ENCODE measurements at places on chromosomes 6 and 20.

GRCh38 chr6:24568683-24569082 lies 73.9 kb downstream of the ALDH5A1 start:
- no peak for DNase-seq

DNA sequence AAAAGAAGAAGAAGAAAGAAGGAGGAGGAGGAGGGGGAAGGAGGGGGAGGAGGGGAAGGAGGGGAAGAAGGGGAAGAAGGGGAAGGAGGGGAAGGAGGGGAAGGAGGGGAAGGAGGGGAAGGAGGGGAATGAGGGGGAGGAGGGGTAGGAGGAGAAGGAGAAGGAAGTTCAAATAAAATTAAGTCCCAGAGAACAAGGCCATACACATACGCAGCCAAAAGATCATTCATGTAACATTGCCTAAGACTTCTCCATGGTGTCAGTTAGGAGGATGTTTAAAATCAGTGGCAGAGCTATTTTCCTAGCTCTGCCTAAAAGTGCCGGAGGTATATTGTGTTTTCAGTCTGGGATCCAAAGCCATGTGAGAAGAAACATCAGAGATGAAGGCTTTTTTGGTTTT lies 75.8 kb downstream of the PLCB4 start:
- DNase-seq = no peak

DNA sequence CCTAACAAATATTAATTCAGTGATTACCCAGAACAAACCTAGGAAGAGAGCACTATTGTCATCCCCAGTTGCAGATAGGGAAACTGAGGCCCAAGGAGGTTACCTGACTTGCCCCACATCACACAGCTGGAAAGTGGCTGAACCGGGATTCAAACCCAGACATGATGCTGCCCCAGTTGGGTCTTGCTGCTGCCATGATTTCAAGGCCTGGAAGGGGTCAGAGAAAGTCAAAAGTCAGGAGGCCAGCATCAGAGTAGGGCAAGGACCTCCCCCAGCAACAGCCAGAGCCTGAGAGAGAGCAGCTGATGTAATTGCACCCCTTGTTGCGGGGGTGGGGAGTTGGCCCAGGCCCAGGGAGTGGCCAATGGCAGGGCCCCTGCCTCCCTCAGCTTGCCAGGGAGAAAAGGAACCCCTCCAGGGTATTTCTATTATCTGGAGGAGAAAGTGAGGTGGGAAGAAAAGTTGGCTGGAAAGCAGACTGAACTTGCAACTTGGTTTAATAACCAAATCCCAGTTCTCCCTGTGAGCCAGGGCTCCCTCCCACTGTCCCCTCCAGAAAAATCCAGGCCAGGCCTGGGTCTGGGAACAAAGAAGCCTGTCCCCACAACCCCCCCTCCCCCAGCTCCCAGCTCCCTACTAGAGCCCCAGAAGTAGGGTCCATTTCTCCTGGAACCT lies 83.6 kb downstream of the MRPL14 start:
- DNase-seq = no peak

DNA sequence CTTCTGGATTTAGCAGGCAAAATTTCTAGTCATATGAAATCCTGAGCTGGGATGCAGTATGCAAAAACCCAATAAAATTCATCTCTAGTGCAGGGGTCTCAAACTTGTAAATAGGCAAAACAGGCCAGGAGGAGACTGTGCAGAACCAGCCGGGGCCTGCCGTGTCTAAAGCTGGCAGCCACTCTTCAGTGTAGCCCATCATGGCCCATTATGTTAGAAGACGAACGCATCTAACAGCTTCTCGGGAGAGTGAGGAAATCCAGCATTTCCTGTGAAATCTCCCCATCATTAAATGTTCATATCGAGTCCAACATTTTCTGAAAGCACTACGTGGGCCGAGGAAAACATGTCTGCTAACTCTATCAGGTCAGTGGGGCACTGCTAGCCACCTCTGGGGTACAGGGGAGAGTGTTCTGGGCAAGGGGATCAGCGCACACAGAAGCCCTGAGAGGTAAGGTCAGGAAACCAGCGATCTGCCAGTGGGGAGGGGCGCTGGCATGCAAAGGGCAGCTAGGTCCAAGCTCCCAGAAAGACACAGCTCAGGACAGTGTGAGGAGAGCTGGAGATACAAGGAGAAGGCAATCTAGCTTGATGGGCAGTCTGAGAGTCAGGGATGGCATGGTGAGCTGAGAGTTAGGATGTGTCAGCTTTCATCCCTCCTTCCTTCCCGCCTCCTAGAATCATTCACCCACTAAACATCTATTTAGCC lies 144.2 kb downstream of the PREX1 start:
- DNase-seq = no peak

DNA sequence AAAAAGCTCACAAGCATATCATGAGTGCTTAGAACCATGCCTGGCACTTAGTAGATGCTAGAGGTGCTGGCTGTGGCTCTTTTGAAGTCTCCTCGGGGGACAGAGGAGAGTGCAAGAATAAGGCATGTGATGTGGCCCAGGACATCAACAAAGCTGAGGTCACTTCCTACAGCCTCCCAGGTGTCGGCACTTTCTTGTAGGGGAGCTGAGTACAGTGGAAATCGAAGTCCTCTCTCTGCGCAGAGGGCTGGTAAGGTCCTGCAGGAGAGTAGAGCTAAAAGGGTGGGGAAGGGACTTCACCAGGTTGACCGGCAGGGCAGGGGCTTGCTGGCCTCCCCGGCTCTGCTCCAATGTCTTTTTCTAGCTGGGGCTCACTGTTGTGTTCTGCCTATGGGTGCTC lies 11.2 kb downstream of the SLC13A3 start:
- no peak for DNase-seq

GRCh38 chr6:170371080-170371479 lies 64.5 kb downstream of the FAM120B start:
- no peak for DNase-seq

DNA sequence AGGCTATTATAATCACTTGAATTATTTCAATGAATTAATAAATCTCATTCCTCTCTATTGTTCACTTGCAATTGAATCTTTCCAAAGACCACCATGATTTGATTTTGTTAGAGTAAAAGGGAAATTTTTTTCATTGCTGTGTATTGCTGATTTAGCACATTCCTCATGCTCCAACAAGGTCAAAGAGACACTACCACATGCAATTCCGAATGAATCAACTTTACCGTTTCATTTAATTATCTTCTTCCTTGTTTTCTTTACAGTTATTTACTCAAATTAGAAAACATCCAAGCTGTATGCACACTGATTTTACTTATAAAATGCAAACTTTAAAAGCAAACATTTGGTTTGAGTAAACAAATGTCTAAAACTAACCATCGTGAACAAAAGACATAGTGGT lies 967 bp downstream of the KIAA0408 start:
- DNase-seq = no peak

DNA sequence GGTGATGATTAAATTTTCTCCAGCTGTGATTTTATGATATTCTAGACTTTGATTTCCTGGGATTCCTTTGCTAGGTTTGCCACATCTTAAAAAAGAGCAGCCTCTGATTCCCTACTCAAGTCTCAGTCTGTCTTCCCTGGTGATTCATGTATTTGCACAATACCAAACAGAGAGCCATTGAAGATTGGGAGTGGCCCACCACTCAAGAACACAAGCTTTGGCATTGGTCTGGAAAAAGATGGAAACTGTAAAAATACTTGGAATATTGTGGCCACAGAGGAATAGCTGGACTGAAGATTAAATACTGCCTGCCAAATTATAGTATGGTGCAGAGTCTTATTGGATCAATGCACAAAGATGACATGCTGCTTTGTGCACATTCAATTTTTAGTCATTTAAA lies 32.9 kb downstream of the PTCHD4 start:
- no peak for DNase-seq

- DNase-seq = no peak
These were observed 20.6 kb downstream of the FOXC1 start for GRCh38 chr6:1630212-1630770.

- DNase-seq = no peak
These were observed 102.1 kb upstream of the CEP162 start for GRCh38 chr6:84329516-84329915.

GRCh38 chr6:129368970-129369369 lies 341.0 kb downstream of the ARHGAP18 start:
- DNase-seq = no peak

- no peak for DNase-seq
These were observed 71.9 kb downstream of the SRC start for GRCh38 chr20:37417617-37418467.

DNA sequence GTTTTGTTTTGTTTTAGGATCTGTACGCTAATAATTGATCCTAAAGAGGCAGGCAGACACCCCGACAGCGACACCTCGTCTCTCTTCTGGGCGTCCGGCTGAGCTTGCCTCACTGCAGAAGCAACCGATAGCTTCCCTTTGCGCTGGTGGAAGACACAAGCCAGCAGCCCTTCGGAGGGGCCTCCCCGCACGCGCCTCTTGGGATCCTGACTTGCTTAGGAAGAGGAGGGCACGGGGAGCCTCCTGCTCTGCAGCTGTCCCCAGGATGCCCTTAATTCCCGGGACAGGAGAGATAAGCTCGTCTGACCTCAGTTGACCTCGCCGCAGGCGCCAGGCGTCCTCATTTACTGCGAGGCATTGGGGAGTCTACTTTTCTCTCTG lies 94.0 kb downstream of the CD83 start:
- no peak for DNase-seq

GRCh38 chr6:121439926-121440325 lies 4.5 kb downstream of the GJA1 start:
- no peak for DNase-seq

DNA sequence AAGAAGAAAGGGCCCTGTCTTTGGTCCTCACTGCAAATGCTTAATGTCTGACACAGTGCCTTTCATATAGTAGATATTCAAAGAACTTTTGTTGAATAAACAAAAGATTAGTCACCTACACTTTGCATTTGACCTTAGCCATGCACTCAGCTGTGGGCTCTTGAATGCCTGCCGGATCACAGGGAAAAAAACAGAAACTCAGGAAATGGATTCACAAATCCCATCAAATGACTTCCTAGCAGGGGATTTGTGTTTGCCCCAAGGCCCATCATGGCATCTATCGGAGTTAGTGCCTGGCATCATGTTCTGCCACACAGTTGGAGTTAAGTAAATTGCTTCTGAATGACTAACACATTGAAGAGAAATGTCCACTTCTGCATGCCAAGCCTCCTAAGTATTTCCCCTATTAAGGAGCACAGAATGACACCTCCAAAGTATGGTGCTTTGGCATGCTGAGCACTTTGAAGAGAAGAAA lies 72.3 kb upstream of the DST start:
- DNase-seq = no peak

- DNase-seq = no peak
These were observed 339.2 kb downstream of the PRKN start for GRCh38 chr6:162388383-162388777.

DNA sequence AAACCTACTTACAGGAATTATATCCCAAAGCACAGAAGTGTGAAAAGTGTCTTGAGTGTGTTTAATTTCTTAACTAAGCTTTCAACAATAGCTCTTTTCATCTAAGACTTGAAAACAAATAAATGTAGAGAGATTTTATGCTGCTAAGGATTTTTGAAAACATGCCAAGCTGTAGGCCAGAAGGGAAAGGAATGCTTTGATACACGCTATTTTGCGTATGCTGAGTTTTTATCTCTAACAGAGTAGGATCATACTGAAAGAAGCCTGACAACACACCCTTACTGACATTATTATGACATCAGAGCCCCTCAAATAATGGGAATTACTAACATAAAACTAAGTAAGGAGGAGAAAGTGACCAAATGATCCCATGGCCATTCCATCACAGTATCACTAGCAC lies 265.5 kb downstream of the KHDC1L start:
- no peak for DNase-seq

GRCh38 chr6:159686703-159687102 lies 6.3 kb downstream of the SOD2 start:
- DNase-seq = no peak
